ENCODE measurements at places on chromosomes 7 and 10. TPM values are rescaled to one million over a fixed set of nuclear protein-coding genes. Genes with fewer than 3 reads are reported as not detected.

Gene NRP1
- total RNA-seq: 32.4 TPM

Gene SOSTDC1
- not detected for total RNA-seq

Gene IFIT1B
- not detected for total RNA-seq

Gene MAT1A
- not detected for total RNA-seq

Gene PWWP2B
- 16.9 TPM for total RNA-seq

Gene ANXA8L1
- 196 TPM for total RNA-seq

Gene CPN1
- total RNA-seq: not detected

Gene MKX
- not detected for total RNA-seq
